D721Med (cell line): ENCODE measurements at places on chromosomes 4 and X.

GRCh38 chr4:111398906-111399330, 746.3 kb upstream of the FAM241A start:
- DNase-seq, result no peak

- DNase-seq, result no peak
Observed at GRCh38 chrX:100600758-100601157, 16.0 kb downstream of the TNMD start.

DNA sequence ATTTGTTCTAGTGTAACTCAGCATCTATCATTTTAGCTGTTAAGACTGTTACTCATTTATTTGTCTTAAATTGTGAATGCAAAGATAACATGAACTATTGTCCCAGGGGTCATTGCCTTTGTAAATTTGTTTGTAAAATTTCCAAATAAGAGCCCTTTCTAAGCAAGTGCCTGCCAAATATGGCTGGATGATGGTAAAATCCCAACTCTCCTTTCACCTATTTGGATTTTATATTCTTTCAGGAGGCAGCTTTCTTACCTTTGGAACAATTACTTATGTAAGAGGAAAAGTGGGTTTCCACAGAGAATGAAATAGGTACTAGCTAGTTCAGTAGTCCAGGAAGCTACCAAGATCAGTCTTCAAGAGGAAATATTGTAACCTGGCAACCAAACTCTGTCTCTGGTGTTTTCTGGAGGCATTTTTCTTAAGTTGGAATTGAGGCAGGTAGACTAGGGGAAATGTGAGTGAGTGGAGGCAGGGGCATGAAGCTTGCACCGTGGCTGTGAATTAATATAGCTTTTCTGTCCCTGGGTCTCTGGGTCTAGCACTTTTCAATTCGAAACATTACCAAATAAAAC, 363.0 kb upstream of the ZCCHC13 start:
- no peak for DNase-seq

DNA sequence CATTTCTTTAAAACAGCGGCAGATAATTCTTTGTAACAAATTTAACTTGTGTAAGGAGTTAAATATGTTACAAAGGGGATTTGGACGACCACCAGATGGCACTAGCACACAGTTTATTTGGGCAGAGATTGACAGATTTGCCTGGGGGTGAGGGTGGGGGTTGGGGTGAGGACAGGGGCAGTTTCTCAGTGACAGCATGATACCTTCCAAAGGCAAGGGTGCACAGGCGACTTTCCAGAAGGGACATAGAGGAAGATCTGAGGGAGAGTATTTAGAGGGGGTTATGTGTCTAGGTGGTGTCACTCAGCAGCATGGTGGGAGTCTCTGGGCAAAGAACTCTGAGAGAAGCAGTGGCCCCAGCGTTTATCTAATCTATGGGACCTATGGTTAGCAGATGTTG, 9.6 kb upstream of the TMA16 start:
- DNase-seq, result no peak

DNA sequence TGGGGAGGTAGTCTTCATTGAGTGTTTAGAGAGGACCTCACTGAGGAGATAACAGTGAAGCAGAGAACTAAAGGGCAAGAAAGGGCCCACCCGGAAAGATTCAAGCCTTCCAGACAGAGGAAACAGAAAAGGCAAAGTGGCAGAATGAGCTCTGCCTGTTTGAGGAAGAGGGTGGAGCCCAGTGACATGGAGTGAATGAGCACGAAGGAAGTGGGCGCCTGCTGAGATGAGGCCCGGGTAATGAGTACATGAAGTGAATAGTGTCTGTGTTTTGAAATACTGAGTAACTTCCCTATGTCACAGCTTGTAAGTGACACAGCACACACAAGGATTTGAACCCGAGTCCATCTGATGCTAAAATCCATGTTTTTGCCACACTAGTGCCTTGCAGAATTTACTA, 32.5 kb upstream of the TLR2 start:
- no peak for DNase-seq

DNA sequence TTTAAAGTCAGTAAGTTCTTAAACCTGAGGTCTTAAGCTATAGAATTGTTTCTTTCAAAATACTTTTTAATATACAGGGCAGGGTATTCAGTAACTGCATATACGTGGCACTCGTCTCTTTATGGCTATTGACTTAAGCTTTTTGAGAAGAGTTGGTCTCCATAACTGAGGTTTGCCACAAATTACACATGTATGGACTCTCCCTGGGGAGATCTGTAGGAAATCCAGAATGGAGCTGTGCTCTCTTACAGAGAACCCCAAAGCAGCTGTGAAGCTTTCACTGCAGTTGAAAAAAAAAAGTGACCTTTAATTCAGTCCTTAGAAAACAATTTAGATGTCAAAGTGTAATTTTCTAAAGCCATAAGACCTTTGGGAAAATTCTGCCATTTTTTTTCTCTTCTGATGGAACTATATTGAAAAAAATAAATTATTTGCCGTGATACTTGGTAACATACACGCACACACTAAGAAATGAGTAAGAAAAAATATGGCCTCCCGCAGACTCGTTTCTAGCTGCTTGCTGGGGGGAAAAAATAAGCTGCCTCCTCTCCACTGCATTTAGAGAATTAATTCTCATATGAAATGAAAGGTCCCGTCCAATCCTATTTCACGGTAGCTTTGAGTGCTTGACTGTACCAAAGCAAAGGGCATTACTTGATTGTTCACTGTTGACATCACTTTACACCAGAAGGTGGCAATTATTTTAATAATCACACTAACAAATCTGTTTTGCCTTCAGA, 159.4 kb upstream of the TENM3 start:
- no peak for DNase-seq

DNA sequence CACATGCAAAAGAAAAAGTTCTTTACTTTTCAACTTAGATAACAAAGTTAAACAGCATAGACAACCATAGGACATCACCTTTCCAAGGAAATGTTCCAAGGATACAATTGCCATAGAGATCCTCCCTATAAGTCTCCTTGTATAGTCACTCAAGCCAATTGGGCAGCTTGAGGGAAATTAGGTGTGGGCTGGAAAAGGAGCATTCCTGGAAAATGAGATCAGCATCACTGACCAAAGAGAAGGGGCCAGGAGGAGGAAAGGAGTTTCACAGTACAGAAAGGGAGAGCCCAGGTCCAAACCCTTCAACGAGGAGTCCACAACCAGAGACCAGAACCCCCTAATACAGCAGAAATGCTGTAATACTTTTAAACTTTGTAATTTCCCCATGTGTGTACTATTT, 91.5 kb upstream of the PPARGC1A start:
- DNase-seq, result no peak

GRCh38 chr4:85543832-85544231, 68.9 kb downstream of the ARHGAP24 start:
- DNase-seq, result no peak
